ENCODE measurements at places on chromosomes 7 and 10.

- DNase-seq = no peak
Measured at GRCh38 chr10:32323051-32323450, 23.9 kb downstream of the EPC1 start.

DNA sequence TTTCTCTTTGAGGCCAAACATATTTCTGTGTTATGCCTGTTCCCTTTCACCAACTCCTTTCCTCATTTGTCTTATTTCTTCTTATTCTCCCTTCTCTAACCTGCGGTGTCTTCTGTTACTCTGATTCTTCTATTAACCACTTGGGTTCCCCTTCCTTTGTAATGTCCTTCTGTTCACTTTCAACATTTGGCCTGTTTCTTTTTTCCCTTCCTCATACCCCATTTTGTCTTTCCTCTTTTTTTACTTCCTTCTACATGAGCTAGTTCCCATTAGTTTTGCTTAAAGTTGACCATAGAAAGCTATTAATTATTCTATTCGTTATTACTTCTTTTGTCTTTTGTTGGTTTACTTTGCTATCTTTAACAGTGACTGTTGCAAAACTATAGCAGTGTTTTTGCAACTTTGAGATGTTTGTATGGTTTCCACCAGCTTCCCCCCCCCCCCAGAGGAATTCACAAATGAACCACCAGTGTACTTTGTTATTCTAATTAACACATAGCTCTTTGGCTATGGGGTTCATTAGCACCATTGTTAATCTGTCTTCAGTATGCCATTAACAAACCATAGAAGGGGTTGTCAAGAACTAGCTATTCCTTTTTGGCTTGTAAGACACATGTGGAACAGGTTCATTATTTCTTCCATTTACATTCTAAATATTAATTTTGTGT is 2.9 kb downstream of the LRGUK start:
- no peak for DNase-seq

DNA sequence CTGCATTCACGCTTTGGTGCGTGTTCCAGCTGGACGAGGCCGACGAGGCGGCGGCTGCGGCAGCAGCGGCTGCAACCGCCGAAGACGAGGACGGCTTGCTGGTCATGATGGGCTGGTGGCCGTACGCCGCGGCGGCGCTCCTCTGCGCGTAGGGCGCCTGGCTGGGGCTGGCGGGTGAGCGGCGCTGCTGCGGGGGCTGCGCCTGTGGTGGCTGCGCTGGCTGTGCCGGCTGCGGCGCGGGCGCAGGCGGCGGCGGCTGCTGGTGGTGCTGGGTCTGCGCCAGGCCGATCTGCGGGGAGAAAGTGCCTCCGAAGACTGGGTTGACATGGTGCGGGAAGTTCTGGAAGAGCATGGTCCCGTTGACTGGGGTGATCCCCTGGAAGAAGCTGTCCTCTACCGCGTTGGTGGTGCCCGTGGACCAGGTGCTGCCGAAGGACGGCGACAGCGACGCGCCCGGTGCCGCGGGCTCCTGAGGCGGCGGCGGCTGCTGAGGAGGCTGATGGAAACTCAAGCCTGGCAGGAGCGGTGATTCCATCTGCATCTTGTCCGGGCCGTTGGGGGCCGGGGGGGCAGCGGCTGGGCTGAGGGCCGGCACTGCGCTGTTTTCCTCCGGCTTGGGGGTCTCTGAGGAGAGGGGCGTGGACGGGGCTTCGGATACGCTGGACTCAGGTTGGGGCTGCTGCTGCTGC is 51.1 kb downstream of the CPEB3 start:
- DNase-seq = no peak

DNA sequence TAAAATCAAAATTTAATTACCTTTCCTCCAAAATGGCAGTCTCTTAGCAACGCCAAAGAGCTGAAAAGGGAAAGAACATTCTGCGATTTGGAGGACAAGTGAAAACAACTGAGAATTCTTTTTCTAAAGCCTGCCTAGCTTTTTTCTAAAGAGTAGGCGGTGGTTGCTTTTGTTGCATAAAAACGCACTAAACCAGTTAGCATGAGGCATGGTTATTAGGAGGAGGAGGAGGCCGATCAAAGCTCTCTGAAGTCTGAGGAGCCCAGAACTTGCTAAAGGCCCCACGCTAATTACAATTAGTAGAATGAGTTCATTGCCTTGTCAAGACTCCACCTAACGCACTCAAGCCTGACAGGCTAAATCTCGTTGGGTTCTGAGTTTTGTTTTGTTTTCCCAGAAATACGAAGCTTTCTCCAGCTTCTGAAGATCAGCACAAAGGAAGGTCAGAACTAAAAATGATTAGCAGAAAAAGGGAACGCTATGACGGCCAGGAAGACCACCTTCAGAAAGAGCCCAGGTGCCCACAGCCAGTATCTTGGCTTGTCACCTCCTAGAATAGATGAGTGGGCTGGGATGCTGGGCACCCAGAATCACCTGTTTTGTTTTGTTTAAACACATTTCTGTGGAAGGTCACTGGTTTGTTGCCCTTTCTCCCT is 72.0 kb downstream of the FGFR2 start:
- DNase-seq = no peak

GRCh38 chr7:155340071-155340531 is 42.4 kb downstream of the INSIG1 start:
- no peak for DNase-seq

DNA sequence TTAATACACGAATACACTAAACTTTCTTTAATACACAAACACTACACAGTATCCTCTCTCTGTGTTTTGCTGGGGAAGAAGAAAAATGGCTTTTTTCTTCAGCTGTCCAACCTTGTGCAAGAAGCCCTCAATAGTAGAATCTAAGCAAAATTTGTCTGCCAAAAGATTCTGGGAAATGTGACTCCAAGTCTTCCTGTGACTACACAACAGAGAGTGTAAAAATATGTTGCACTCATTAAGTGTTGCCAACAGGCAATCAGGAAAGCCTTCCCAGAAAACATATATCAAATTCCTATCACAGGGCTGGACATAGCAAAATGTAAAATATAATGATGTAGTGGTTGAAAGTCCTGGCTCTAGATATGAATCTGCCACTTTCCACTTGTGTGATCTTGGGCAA is 825.1 kb upstream of the ZWINT start:
- no peak for DNase-seq

Data from astrocyte of the cerebellum (primary cell).